Mesothelial cell of epicardium (in vitro differentiated cells): ENCODE measurements at places on chromosomes 4 and X. TPM values are rescaled to one million over a fixed set of nuclear protein-coding genes. Genes with fewer than 3 reads are reported as not detected.

DNA sequence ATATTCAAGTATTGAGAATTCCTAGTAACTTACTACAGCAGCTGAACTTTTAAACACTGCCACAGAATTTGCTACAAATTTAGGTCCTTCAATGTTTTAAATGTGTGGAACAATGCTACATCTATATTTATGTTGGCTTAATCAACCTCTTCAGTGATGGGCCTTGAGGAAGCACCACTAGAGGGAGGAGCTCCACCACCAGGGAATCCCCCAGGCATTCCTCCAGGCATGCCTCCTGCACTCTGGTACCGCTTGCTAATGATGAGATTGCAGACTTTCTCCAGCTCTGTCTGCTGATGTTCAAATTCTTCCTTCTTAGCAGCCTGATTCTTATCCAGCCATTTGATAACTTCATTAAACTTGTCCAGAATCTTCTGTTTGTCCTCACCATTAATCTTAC is 190.8 kb downstream of the HTR2C start:
- H3K4me1 ChIP-seq, result no peaks in the 10 kb centered on the region
- H3K4me3 ChIP-seq, result no peak overlapping the region
- no peak overlapping the region for H3K27ac ChIP-seq
- no peak for DNase-seq
- no peaks in the 10 kb centered on the region for H3K27me3 ChIP-seq

- no peak for DNase-seq
- H3K36me3 ChIP-seq, result peaks cover 2% of the 10 kb centered on the region
- H3K4me1 ChIP-seq, result peaks cover 4% of the 10 kb centered on the region
- no peak overlapping the region for H3K27ac ChIP-seq
Measured at GRCh38 chrX:49959602-49960001, 37.2 kb downstream of the CLCN5 start.

GRCh38 chrX:96770315-96770714 is 85.7 kb downstream of the DIAPH2 start:
- peaks cover 2% of the 10 kb centered on the region for H3K4me1 ChIP-seq
- no peaks in the 10 kb centered on the region for H3K36me3 ChIP-seq
- no peak overlapping the region for H3K27ac ChIP-seq
- no peak overlapping the region for H3K4me3 ChIP-seq
- H3K27me3 ChIP-seq, result no peaks in the 10 kb centered on the region

- H3K27ac ChIP-seq, result peak overlapping the region; percentile 88
- DNase-seq, result no peak
- peak overlapping the region; percentile 37 for H3K4me3 ChIP-seq
- peaks cover 2% of the 10 kb centered on the region for H3K36me3 ChIP-seq
Measured at GRCh38 chr4:2291705-2292645, 30.1 kb upstream of the MXD4 start.

CXCL1 gene
- total RNA-seq, result 0.47 to 0.77 TPM (median 0.74 TPM) in 3 replicates

TMPRSS11B gene
- not detected in 3 replicates for total RNA-seq

- H3K4me3 ChIP-seq, result no peak overlapping the region
- H3K27ac ChIP-seq, result peak overlapping the region; percentile 95
- no peaks in the 10 kb centered on the region for H3K27me3 ChIP-seq
Measured at GRCh38 chr4:19005211-19005610, 983.7 kb upstream of the LCORL start.

TBC1D8B gene
- total RNA-seq, result 7.1 to 8.7 TPM (median 7.2 TPM) in 3 replicates

- peak overlapping the region; percentile 95 for H3K4me3 ChIP-seq
- H3K36me3 ChIP-seq, result no peaks in the 10 kb centered on the region
- peaks cover 11% of the 10 kb centered on the region for H3K27me3 ChIP-seq
- H3K4me1 ChIP-seq, result peaks cover 14% of the 10 kb centered on the region
- no peak for DNase-seq
Measured at GRCh38 chr4:101345271-101345595, 2.1 kb downstream of the PPP3CA start.

GRCh38 chr4:123046096-123046495 is 123.7 kb upstream of the NUDT6 start:
- H3K27ac ChIP-seq, result no peak overlapping the region
- no peaks in the 10 kb centered on the region for H3K27me3 ChIP-seq
- DNase-seq, result no peak
- no peak overlapping the region for H3K4me3 ChIP-seq
- no peaks in the 10 kb centered on the region for H3K4me1 ChIP-seq

TSPAN7 gene
- 9.0 to 11.8 TPM (median 10.1 TPM) in 3 replicates for total RNA-seq

GRCh38 chr4:73762409-73762808 is 22.0 kb downstream of the CXCL8 start:
- no peaks in the 10 kb centered on the region for H3K36me3 ChIP-seq
- no peak overlapping the region for H3K4me3 ChIP-seq
- no peak overlapping the region for H3K27ac ChIP-seq
- no peak for DNase-seq
- H3K27me3 ChIP-seq, result peaks cover 2% of the 10 kb centered on the region
- H3K4me1 ChIP-seq, result no peaks in the 10 kb centered on the region

GLRA2 gene
- total RNA-seq, result not detected in 3 replicates

- H3K4me1 ChIP-seq, result peaks cover 38% of the 10 kb centered on the region
- no peak overlapping the region for H3K4me3 ChIP-seq
- H3K36me3 ChIP-seq, result no peaks in the 10 kb centered on the region
Measured at GRCh38 chr4:40581254-40582140, 48.2 kb downstream of the RBM47 start.

- peaks cover 40% of the 10 kb centered on the region for H3K4me1 ChIP-seq
- H3K36me3 ChIP-seq, result no peaks in the 10 kb centered on the region
- H3K27ac ChIP-seq, result peak overlapping the region; percentile 17
- no peak overlapping the region for H3K4me3 ChIP-seq
Measured at GRCh38 chr4:158007566-158007965, 165.3 kb downstream of the GASK1B start.

GRCh38 chr4:34035225-34035624 is 2209.1 kb downstream of the ARAP2 start:
- H3K4me3 ChIP-seq, result no peak overlapping the region
- no peaks in the 10 kb centered on the region for H3K27me3 ChIP-seq
- no peak for DNase-seq
- H3K36me3 ChIP-seq, result no peaks in the 10 kb centered on the region

- H3K4me3 ChIP-seq, result no peak overlapping the region
- H3K27me3 ChIP-seq, result no peaks in the 10 kb centered on the region
- DNase-seq, result no peak
- H3K36me3 ChIP-seq, result no peaks in the 10 kb centered on the region
Measured at GRCh38 chrX:126847143-126847542, 27.6 kb downstream of the PRR32 start.

DNA sequence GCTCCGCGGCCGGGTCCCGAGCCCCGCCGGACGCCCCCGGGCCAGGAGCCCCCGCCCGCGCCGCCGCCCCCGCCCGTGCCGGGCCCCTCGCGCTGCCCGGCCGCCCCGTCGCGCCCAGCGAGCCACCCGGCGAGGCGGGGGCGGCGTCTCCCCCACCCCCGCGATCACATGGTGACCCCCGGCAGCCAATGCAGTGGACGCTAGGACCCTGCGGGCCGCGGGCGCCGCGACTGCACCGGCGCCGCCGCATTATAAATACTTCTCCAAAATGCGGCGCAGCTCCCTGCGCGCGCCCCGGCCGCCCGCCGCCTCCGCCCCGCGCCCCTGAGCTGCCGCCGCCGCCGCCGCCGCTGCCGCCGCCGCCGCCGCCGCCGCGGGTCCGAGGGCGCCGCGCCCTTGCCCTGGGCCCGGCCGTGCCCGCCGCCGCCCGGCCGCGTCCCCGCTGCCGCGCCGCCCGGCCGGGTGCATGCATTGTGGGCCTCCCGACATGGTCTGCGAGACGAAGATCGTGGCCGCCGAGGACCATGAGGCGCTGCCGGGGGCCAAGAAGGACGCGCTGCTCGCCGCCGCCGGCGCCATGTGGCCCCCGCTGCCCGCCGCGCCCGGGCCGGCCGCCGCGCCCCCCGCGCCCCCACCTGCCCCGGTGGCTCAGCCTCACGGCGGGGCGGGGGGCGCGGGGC is at the start of gene NAT8L:
TSS of gene NAT8L (plus strand) at position 282 of the 680 bp plus-strand sequence. CDS start at position 467, 185 bp downstream.
- DNase-seq, result no peak
- peak within 1 kb of the TSS; percentile 54 for H3K4me3 ChIP-seq
- peaks cover 11% of the 10 kb centered on the region for H3K4me1 ChIP-seq
- no peak within 1 kb of the TSS for H3K27ac ChIP-seq

- H3K4me3 ChIP-seq, result no peak overlapping the region
- no peaks in the 10 kb centered on the region for H3K27me3 ChIP-seq
- peaks cover 4% of the 10 kb centered on the region for H3K4me1 ChIP-seq
- H3K36me3 ChIP-seq, result no peaks in the 10 kb centered on the region
- no peak for DNase-seq
Measured at GRCh38 chrX:123201720-123202119, 17.6 kb downstream of the GRIA3 start.

GRCh38 chrX:103941201-103941975 is 21.0 kb upstream of the TMSB15B start:
- no peaks in the 10 kb centered on the region for H3K36me3 ChIP-seq

GRCh38 chr4:39636531-39637184 is 2.0 kb downstream of the SMIM14 start:
- peak overlapping the region; percentile 97 for H3K27ac ChIP-seq
- no peak for DNase-seq
- H3K4me1 ChIP-seq, result peaks cover 28% of the 10 kb centered on the region
- no peaks in the 10 kb centered on the region for H3K27me3 ChIP-seq

- peaks cover 43% of the 10 kb centered on the region for H3K36me3 ChIP-seq
- no peak for DNase-seq
- peak overlapping the region; percentile 0 for H3K27ac ChIP-seq
- H3K27me3 ChIP-seq, result no peaks in the 10 kb centered on the region
Measured at GRCh38 chr4:7001271-7001670, 41.9 kb upstream of the TADA2B start.

- no peak overlapping the region for H3K27ac ChIP-seq
- H3K36me3 ChIP-seq, result no peaks in the 10 kb centered on the region
- DNase-seq, result no peak
- H3K27me3 ChIP-seq, result peaks cover 62% of the 10 kb centered on the region
- no peak overlapping the region for H3K4me3 ChIP-seq
Measured at GRCh38 chr4:154739111-154739510, 4.7 kb upstream of the LRAT start.

GRCh38 chrX:154015581-154016264 is 4.0 kb downstream of the IRAK1 start:
- no peaks in the 10 kb centered on the region for H3K27me3 ChIP-seq
- peaks cover 10% of the 10 kb centered on the region for H3K4me1 ChIP-seq
- peaks cover 8% of the 10 kb centered on the region for H3K36me3 ChIP-seq
- H3K27ac ChIP-seq, result peak overlapping the region; percentile 11
- no peak for DNase-seq
- no peak overlapping the region for H3K4me3 ChIP-seq

DNA sequence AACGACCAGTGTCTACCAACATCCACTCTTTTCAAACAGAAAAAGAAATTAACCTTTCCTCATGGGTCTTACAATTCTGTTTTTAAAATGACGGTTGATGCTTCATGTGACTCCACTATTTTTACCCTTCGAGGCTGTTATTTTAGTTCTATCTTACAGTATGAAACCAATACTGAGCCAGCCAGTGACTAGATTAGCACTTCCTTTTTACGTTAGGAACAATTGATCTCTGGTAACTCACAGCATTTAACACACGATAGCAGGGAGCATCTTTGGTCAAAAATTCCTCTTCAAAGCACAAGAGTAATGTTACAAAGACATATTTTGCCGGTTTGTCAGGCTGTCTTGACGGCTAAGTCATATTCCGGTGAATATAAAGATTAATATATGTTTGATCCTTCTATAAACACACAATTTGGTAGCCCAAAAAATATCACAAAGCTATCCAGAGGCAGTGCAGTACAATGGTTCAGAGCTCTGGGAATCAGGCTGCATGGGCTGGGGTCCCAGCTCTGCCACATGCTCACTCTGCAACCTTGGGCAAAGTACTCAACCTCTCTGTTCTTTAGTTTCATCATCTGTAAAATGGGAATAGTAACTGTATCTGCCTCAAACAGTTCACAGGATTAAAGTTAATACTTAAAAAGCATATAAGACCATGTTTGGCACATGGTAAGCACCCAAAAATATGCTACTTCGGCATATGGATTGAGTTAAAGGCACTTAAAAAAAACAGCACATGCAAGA is 62.9 kb upstream of the TXK start:
- DNase-seq, result no peak
- no peaks in the 10 kb centered on the region for H3K4me1 ChIP-seq
- H3K27ac ChIP-seq, result no peak overlapping the region
- no peaks in the 10 kb centered on the region for H3K36me3 ChIP-seq

SEC24B gene
- total RNA-seq, result 50.7 to 53.6 TPM (median 52.7 TPM) in 3 replicates

DNA sequence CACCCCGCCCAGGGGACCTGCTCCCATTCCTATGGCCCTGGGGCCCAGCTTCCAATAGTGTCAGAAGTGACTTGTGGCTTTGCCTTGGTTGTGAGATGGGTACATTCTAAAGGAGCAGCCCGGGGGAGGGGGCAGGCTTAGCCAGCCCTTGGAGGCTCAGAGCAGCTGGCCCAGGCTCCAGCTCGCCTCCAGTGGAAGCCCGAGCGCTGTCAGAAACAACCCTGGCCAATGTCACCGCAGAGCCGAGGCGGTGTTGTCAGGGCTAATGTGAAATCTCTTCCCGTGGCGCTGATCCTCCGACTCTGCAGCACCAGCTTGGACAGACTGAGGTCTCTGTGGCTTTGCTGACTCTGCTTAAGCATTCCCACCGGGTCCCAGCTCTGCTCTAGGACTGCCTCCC is 29.2 kb upstream of the ZNF81 start:
- H3K4me3 ChIP-seq, result no peak overlapping the region
- H3K27me3 ChIP-seq, result peaks cover 3% of the 10 kb centered on the region
- H3K36me3 ChIP-seq, result no peaks in the 10 kb centered on the region
- no peak for DNase-seq

GRCh38 chr4:13580036-13580435 is 35.7 kb upstream of the NKX3-2 start:
- H3K27me3 ChIP-seq, result no peaks in the 10 kb centered on the region
- no peak for DNase-seq
- H3K4me1 ChIP-seq, result no peaks in the 10 kb centered on the region
- no peak overlapping the region for H3K27ac ChIP-seq
- H3K4me3 ChIP-seq, result no peak overlapping the region
- H3K36me3 ChIP-seq, result peaks cover 46% of the 10 kb centered on the region

GRCh38 chr4:39166177-39166576 is 16.2 kb upstream of the WDR19 start:
- no peaks in the 10 kb centered on the region for H3K4me1 ChIP-seq
- H3K36me3 ChIP-seq, result no peaks in the 10 kb centered on the region

DNA sequence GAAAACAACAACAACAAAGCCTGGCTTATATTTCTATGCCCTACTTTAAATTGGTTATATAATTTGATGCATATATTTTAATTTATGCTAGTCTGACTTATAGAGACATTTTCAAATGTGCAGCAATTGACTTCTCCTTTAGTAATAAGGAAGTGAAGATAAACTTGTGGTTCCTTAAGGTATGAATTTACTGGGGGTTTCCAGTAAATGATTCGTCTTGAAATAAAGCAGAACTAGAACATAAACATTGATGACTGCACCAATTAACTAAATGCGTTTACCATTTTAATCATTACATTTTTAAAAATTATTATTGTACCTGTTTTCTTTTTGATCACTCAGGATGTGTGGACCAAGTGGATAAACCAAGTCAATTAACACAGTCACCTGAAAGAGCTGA is 99.6 kb upstream of the CCSER1 start:
- H3K4me1 ChIP-seq, result peaks cover 4% of the 10 kb centered on the region
- DNase-seq, result no peak
- H3K4me3 ChIP-seq, result no peak overlapping the region
- no peaks in the 10 kb centered on the region for H3K27me3 ChIP-seq
- no peaks in the 10 kb centered on the region for H3K36me3 ChIP-seq

GRCh38 chr4:9916937-9917336 is 104.4 kb downstream of the SLC2A9 start:
- no peak overlapping the region for H3K4me3 ChIP-seq
- no peaks in the 10 kb centered on the region for H3K4me1 ChIP-seq
- no peaks in the 10 kb centered on the region for H3K36me3 ChIP-seq
- no peak for DNase-seq
- no peak overlapping the region for H3K27ac ChIP-seq

USP17L24 gene
- not detected in 3 replicates for total RNA-seq

GRCh38 chr4:168119100-168119499 is 26.8 kb downstream of the ANXA10 start:
- no peak for DNase-seq
- H3K4me3 ChIP-seq, result no peak overlapping the region
- no peaks in the 10 kb centered on the region for H3K36me3 ChIP-seq
- no peaks in the 10 kb centered on the region for H3K27me3 ChIP-seq
- no peaks in the 10 kb centered on the region for H3K4me1 ChIP-seq
